ENCODE measurements at places on chromosomes 4 and X.
A peak's percentile ranks its signal among the peaks of the same experiment; 100 is the strongest.

DNA sequence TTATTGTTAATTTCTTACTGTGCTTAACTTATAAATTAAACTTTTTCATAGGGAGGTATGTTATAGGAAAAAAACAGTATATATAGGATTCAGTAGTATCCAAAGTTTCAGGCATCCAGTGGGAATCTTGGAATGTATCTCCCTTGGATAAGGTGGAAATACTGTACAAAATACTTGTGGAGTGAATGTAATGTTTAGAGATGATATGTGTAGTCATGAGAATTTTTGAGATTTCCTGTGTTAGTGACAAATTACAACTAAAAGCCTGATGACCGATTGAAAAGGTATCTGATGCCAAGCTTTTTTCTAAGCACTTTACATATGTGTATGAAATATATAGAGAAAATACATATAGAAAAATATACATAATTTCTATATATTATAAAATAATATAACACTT lies 69.2 kb downstream of the STK32B start:
- no peak for ATAC-seq

GRCh38 chrX:17053502-17053901 lies 107.0 kb downstream of the REPS2 start:
- ATAC-seq, result no peak

GRCh38 chr4:37825968-37826294 lies 555 bp upstream of the PGM2 start:
- peak; percentile 54 for ATAC-seq

DNA sequence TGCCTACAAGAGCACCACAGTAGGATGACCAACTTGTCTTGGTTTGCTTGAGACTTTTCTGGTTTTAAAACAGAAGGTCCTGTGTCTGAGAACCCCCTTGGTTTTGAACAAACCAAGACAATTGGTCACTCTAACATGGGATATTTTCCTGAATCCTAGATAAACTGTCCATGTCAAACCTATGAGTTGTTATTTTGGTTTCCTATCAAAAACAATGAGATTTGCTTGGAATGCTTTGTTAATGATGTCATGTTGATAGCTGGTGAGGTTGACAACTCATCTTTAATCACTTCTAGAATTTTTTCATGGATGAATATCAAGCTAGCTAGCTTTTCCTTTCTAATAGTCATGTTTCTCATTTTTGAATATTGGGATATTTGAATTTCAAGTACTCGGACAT lies 518.3 kb upstream of the ARX start:
- ATAC-seq, result no peak

- ATAC-seq, result no peak
Measured at GRCh38 chr4:11328401-11328800, 100.3 kb downstream of the HS3ST1 start.

DNA sequence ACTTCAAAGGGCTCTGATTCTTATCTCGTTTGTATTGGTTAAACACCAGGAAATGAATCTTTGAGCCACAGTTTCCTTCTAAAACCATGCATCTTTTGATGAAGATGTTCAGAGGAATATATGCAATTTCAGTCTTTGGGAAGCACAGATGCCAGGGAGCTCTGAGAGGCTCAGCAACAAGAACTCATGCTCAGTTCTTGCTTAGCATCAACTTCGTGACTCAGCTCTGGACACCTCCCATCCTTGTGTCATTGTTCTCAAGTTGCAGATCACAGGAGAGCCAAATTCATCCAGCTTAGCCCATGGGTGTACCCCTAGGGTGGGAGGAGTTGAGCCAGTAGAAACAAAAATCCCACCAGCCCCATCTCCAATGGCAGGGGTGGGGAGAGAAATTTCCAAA lies 219.6 kb upstream of the MAOA start:
- ATAC-seq, result no peak

GRCh38 chrX:8939322-8939721 lies 94.6 kb downstream of the FAM9B start:
- no peak for ATAC-seq

GRCh38 chr4:171876636-171877035 lies 63.4 kb downstream of the GALNTL6 start:
- no peak for ATAC-seq

DNA sequence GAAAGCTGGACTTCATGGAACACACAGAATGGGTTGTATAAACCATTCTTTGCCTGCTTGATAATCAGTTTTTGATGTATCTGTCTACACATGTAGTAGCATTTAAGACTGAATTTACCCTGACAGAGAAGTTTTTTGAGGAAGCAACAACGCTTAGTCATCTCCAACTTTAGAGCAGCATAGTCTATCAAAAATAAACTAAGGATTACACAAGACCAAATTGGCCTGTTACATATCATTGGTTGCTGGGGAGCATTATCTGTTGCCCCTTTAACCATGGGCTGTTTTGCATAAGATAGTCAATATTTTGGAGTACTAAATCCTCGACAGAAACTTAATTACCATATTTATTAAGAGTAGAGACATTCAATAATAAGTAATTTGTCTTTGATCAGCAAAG lies 347.4 kb downstream of the FAM47B start:
- ATAC-seq, result no peak

GRCh38 chrX:136525738-136526606 lies 6.0 kb upstream of the VGLL1 start:
- ATAC-seq, result peak; percentile 99

DNA sequence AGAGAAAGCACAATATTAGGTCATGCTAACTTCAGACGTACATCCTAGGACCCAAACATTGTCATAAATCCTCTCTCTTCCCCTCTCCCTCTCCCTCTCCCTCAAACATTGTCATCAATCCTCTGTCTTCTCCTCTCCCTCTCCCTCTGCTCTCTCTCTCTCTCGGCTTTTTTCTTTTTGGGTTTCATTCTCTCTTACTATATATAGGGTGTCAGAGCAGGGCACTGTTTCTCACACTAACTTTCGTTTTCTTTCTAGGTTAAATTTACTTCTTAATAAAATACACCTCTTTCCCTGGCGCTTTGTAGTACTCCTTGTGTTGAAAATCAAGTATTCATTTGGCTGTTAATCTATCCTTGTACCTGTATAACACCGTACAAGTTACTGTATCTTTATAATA lies 37.0 kb upstream of the HERC5 start:
- no peak for ATAC-seq

GRCh38 chr4:55568905-55569504 lies 22.3 kb upstream of the CLOCK start:
- no peak for ATAC-seq

- ATAC-seq, result no peak
Measured at GRCh38 chr4:114025176-114025777, 45.8 kb upstream of the ARSJ start.

- ATAC-seq, result no peak
Measured at GRCh38 chr4:145199051-145199716, 18.8 kb upstream of the OTUD4 start.

DNA sequence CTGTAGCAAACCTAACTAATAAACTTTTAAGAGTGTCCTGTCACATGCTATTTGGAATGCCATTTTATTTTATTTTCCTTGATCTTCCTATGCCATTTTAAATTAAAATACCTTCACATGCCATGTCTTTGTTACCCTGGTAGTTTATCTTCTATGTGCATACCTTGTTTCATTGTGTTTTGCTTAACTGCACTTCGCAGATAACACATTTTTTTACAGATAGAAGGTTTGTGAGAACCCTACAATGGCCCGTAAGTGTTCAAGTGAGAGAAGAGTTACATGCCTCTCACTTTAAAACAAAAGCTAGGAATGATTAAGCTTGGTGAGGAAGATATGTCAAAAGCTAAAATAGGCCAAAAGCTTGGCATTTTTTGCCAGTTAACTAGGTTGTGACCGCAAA lies 744.1 kb downstream of the STIM2 start:
- no peak for ATAC-seq

- no peak for ATAC-seq
Measured at GRCh38 chrX:146186540-146186939, 368.9 kb downstream of the SLITRK2 start.

- ATAC-seq, result no peak
Measured at GRCh38 chr4:125434136-125434535, 119.4 kb downstream of the FAT4 start.

- ATAC-seq, result no peak
Measured at GRCh38 chr4:36197501-36197900, 46.8 kb downstream of the ARAP2 start.

GRCh38 chr4:81256059-81256970 lies 41.3 kb upstream of the PRKG2 start:
- ATAC-seq, result no peak

GRCh38 chr4:159563257-159563656 lies 460.4 kb downstream of the RAPGEF2 start:
- no peak for ATAC-seq

DNA sequence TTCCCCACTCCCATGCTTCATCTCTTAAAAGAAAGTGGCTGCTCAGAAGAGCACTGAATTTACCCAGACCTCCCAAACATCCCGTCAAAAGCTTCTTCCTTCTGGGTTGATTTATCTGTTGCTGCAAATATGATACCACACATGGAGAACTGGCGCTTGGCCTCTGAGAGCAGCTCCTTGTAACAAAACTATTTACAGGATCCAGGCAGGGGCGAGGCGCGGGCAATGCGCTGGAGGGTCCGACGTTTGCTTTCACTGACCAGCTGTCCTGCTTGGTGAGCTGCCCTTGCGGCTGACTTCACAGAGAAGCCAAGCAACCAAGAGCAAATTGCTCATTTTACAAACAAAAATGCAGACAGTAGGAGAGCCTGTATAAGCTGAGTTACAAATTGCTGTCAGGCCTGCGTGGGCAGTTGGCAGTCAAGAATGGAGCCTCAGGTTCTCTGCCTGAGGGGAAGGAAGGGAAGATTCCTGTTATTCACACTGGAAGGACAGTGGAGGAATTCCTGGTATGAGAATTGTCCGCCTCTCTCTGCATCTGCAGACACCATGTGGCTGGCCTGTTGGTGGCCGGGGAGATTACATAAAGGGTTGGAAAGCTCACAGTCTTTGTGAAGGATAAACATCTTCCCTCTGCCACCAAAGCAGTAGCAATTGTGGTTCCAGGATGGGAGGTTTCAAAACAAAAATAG lies 192.2 kb upstream of the LEF1 start:
- no peak for ATAC-seq

- ATAC-seq, result no peak
Measured at GRCh38 chr4:20883231-20883630, 183.0 kb downstream of the PACRGL start.

- peak; percentile 30 for ATAC-seq
Measured at GRCh38 chr4:164931551-164932324, 45.7 kb downstream of the TRIM61 start.

GRCh38 chrX:31480696-31481095 lies 408.9 kb upstream of the FTHL17 start:
- no peak for ATAC-seq

DNA sequence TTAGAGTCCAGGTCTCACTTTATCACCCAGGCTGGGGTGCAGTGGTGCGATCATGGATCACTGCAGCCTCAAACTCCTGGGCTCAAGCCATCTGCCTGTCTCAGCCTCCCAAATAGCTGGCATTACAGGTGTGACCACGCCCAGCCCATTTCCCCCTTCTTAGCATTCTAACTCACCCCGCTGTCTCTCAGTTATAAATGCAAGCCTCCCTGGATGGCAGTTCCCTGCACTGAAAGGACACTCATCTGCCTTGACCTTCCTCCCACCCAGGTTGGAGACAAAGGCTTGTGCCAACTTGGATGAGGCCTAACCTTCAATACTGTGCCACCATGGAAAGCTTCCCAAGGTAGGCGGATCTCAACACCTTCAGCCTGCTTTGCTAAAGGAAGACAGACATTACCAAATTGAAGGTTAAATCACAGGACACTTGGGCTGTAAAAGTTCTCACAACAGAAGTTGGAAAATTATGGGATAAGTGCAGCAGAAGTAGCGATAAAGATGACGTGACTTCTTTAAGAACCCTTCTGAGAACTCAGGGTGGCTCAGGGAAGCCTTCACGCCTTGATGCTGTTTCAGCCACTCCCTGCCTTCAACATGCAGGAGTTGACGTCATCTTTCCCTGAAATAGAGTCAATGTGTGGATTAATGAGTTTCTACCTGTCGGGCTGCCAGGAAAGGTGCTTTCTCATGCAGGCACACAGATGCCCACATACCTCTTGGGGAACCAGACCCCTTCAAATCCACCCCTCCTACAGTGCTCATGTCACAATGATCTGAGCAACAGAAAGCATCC lies 10.6 kb upstream of the GPM6B start:
- ATAC-seq, result no peak

GRCh38 chrX:16633754-16634153 lies 16.2 kb upstream of the S100G start:
- ATAC-seq, result peak; percentile 68

DNA sequence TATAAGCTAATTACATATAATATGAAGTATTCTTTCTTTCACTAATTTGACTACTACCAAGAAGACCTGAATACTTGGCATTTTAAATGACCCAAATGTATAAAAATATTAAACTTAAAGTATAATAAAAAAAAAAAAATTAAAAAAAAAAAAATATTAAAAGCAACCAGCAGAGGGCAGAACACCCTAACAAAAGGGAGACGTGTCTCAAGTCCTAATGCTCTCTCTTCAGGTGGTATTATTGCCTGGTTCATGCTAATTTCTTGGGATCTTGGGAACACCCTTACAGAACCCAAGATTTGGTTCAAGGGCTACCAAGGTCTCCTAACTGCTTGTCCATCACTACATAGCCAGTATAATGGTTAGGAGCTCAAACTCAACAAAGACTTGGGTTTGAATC lies 754.8 kb downstream of the RAB28 start:
- ATAC-seq, result no peak

- ATAC-seq, result peak; percentile 54
Measured at GRCh38 chrX:40273356-40274050, 175.7 kb upstream of the BCOR start.

DNA sequence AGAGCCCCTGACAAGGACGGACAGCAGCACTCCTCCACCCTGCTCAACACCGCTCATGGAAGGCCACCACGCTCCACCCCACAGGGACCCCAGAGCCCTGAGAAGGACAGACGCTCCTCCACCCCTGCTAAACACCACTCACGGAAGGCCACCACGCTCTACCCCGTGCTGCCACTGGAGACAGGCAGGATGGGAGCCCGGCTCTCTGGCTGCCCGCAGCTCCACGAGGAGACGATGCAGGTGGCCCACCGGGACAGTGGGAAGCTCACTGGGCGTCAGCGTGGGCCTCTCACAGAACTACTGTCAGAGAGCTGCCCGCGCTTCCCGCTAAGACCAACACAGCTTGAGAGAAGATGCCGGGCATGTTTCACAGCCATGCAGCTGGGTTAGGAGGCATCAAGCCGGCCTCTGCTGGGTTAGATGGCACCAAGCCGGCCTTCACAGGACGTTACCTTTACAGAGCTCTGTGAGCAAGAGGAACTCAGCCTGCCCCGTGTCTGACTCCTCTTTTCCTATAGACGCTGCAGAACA lies 20.8 kb downstream of the GAK start:
- no peak for ATAC-seq

DNA sequence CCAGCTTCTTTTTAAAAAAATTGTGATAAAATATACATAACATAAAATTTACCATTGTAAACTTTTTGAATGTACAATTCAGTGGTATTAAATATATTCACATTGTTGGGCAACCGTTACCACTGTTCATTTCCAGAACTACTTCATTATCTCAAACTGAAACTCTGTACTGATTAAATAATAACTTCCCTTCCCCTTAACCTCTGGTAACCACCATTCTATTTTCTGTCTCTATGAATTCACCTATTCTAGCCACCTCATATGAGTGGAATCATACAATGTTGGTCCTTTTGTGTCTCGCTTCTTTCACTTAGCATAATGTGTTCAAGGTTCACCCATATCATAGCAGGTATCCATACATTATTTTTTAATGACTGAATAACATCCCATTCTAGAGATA lies 8.3 kb downstream of the GPR50 start:
- no peak for ATAC-seq
